ENCODE measurements at places on chromosomes 7 and 10. TPM values are rescaled to one million over a fixed set of nuclear protein-coding genes. Genes with fewer than 3 reads are reported as not detected.

GALNT17 gene
- not detected for total RNA-seq

SPAM1 gene
- not detected for total RNA-seq

HABP2 gene
- total RNA-seq: not detected

TSPAN13 gene
- total RNA-seq: 1.4 TPM

- no peak overlapping the region for H3K27ac ChIP-seq
- H3K4me3 ChIP-seq: no peak overlapping the region
- H3K36me3 ChIP-seq: peaks cover 3% of the 10 kb centered on the region
- no peaks in the 10 kb centered on the region for H3K27me3 ChIP-seq
- H3K4me1 ChIP-seq: no peaks in the 10 kb centered on the region
Measured at GRCh38 chr10:67077376-67077775, 151.5 kb downstream of the LRRTM3 start.

GRCh38 chr10:84237199-84238051 is 3.9 kb downstream of the LRIT1 start:
- no peaks in the 10 kb centered on the region for H3K4me1 ChIP-seq
- peaks cover 65% of the 10 kb centered on the region for H3K27me3 ChIP-seq
- H3K4me3 ChIP-seq: no peak overlapping the region
- H3K27ac ChIP-seq: no peak overlapping the region
- DNase-seq: no peak
